ENCODE measurements at places on chromosomes 6 and 20.

DNA sequence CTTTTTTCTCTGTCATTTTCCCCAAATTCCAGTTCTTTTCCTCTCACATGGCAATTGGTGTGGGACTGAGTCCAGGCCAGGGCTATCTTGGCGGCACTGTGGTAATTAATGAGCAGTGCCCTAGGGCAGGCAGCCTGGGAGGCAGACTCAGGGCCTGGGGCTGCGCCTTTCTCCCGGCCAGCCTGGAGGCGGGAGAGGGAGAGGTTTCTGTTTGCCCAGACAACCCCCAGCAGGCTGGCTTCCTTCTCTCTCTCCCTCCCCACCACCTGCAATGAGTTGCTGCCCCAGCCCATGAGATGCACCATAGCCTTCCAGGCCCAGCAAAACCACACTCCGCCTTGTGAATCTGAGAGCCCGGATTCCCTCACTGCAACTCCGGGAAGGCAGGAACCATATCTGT lies 15.1 kb upstream of the CCDC167 start:
- no peak for DNase-seq

GRCh38 chr20:35226884-35227681 lies 593 bp downstream of the MMP24 start:
- DNase-seq, result no peak

GRCh38 chr20:24045621-24046318 lies 57.2 kb upstream of the GGTLC1 start:
- no peak for DNase-seq

- no peak for DNase-seq
Measured at GRCh38 chr6:85368631-85369030, 81.3 kb upstream of the NT5E start.

GRCh38 chr6:3061501-3061941 lies 6.8 kb upstream of the RIPK1 start:
- DNase-seq, result no peak
